ENCODE measurements at places on chromosomes 16 and 17. TPM values are rescaled to one million over a fixed set of nuclear protein-coding genes. Genes with fewer than 3 reads are reported as not detected.

SYT17 gene
- under 0.01 TPM for total RNA-seq

EVPLL gene
- not detected for total RNA-seq

SSTR5 gene
- total RNA-seq, result not detected

CDRT15L2 gene
- not detected for total RNA-seq

TMEM204 gene
- total RNA-seq, result 14.1 TPM

SCGB1C2 gene
- not detected for total RNA-seq

PLCD3 gene
- total RNA-seq, result 21.7 TPM

TNP2 gene
- total RNA-seq, result not detected

PCYT2 gene
- 61.2 TPM for total RNA-seq

BEAN1 gene
- not detected for total RNA-seq

HASPIN gene
- 0.71 TPM for total RNA-seq

RAB37 gene
- 0.43 TPM for total RNA-seq

C17orf100 gene
- total RNA-seq, result 0.43 TPM

NEUROD2 gene
- not detected for total RNA-seq

MT1A gene
- total RNA-seq, result 0.28 TPM
